Left hindlimb (tissue), 1 donor: ENCODE measurements at places on chromosomes 1 and 21.

DNA sequence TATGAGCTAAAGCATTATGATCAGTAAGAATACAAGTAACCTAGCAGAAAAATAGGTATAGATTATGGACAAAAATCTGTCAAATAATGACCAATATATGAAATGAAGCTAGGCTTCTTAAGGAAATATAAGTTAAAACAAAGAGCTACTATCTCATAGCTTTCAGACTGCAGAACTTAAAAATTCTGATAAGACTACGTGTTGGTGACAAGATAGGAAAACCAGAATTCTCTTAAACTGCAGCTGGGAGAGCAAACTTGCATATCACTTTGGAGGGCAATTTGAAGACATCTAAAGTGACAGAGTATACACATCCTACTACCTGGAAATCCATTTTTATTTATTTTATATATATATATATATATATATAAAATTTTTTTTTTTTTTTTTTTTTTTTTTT is 65.5 kb downstream of the LTN1 start:
- DNase-seq: no peak

GRCh38 chr1:153357853-153358690 is at the start of gene S100A9:
TSS of gene S100A9 (plus strand) at chr1:153357854. CDS start at chr1:153358284, 430 bp downstream.
- DNase-seq: no peak

GRCh38 chr1:158813164-158813563 is 18.0 kb upstream of the MNDA start:
- DNase-seq: no peak

DNA sequence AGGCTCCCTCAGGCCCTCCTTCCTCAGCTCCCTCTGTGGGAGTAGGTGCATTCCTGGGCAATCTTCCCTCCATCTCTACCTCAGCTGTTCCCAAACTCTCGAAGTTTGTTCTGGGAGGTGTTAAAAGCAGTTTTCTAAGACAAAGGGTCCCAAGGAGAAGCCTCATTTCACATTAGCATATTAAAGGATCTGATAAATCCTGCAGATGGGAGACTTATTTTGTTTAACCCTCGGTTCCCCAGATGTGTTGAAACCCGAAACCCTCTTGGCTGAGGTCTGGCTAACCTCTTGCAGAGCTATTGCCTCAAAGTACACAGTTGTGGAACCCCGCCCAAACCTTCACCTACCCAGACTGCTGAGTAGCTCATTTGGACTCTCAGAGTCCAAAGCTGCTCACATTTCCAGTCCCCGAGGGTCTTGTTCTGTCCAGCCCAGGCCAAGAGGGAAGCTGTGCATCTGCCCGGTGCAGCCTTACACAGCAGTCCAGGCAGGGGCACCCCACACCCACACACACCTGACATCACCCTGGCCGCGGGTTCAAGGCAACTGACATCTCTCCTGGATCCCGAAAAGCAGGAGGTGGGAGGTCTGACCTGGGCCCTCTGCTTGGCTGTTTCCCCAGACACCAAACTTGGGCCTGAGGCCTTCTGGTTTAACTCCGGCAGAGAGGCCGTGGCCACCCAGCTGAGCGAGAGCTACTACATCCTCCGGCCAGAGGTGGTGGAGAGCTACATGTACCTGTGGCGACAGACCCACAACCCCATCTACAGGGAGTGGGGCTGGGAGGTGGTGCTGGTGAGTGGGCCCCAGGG is 19.5 kb upstream of the SELENON start:
- peak; percentile 57 for DNase-seq

DNA sequence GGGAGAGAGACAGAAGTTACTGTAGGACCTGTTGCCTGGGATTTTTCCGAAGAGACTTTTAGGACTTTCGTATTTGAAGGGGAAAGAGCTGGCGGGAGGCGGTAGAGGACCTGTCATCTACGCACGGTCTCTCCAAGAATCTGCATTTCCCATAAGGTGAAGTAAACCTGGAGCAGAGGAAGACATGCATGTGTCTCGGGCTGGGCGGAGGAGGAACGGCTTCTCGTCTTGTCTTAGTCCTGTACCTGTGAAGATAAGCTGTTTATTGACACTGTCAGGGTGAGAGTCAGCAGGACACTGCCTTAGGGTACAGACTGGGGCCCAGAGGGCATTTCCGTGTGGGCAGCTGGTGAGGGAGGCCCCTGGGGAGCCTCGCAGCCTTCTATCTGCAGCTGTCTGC is 123.4 kb upstream of the COL6A1 start:
- DNase-seq: no peak

- no peak for DNase-seq
These were observed 61.4 kb upstream of the VCAM1 start for GRCh38 chr1:100657876-100658715.

- no peak for DNase-seq
These were observed 2.2 kb upstream of the ARHGAP30 start for GRCh38 chr1:161071886-161072371.

DNA sequence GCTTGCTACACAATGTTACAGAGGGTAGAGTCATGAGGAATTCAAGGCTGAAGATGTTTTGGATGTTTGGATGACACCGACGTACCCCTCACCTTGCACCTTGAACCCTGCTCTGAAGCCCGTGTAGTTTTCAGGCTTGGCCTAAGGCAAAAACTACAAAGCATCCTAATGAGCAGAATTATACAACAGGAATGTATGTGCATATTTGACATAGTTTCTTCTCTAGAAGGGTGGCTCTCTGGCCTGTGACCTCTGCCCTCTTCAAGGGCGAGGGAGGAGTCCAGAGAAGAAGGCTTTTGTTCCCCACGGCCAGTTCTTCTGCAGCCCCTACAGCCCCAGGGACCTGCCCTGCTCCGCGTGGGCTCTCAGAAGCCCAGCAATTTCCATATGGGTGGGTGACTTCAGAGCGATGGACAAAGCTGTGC is 43.3 kb downstream of the L1TD1 start:
- DNase-seq: no peak

GRCh38 chr1:56297208-56297607 is 282.2 kb downstream of the PLPP3 start:
- DNase-seq: no peak

DNA sequence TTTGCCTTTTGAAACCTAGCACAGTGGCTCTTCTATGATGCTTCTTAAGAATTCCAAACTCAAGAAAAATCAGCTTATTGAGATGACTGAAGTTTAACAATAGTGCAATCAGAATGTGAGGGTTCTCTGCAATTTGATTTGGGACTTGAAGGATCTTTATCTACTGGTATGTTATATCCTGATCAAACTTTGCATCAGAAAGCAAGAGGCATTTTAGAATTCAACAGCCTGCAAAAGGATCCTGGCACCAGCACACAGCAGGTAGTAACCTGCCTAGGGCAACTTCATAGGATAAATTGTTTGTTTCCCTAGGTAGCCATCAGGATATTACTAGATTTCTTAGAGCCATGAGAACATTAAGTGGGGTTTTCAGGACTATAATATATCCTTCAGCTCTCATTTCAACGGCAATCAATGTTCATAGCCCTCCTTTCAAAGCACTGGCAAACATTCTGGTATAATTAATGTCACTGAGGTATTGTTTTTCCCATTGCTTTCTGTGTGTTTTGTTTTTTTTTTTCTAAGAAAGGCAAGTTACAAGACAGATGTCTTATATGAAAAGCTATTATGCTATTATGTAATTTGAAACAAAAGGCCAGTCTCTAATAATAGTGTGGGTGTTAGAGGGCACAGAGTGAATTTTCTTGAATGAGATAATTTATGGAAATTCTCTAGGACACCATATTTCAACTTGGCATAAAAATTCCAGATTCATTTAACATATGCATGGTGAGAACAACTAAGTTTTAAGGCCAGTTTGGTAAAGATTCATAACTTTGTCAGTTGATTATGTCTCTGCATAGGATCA is 34.5 kb downstream of the NTNG1 start:
- no peak for DNase-seq

DNA sequence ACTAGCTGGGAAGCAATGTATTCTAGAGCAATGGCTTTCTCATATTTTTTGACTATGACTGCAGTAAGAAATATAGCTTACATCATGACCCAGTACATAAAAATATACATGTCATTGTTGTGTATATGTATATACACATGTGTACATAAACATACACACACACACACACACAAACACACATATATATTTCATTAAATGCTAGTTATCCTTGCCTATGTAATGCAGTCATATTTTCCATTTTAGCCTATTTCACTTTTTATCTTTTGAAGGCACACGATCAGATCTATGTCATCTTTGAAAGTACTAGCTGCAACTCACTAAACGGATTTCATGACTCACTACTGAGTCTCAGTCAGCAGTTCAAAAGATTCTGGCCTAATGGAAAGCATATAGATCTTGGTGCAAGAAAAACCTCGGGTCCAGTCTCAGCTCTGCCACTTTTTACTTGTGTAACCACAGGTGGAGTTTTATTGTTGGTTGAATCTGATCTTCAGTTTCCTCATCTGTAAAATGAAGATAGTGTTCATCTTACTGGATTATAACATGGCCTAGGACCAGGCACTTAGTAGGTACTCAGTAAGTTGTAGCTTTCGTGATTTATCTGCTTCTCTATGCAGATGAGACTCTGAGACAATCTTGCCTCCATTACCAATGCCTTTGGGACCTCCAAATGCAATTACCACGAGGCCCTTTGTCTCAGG is 325.6 kb downstream of the RRAGC start:
- DNase-seq: no peak

DNA sequence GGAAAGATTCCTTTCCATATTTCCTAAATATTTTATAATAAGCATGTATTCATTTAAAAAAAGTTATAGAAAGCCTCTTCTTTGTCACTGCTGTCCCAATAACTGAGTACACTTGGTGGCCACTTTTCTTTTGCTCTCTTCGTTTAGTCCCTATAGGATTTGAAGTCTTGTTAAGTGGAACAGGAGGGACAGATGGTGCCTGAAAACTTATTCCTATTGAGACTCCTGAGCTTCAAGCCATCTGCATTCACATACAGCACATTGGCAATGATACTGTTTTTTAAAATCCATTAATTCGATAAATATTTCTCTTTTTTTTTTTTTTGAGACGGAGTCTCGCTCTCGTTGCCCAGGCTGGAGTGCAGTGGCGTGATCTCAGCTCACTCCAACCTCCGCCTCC is 2.0 kb upstream of the ZBTB40 start:
- no peak for DNase-seq

- no peak for DNase-seq
These were observed 176.6 kb upstream of the PBX1 start for GRCh38 chr1:164382384-164382783.

- no peak for DNase-seq
These were observed 29.9 kb upstream of the IGSF21 start for GRCh38 chr1:18077657-18078215.

GRCh38 chr21:38307771-38308531 is 51.2 kb downstream of the KCNJ15 start:
- no peak for DNase-seq

- no peak for DNase-seq
These were observed 106.6 kb upstream of the CXADR start for GRCh38 chr21:17406202-17406601.

DNA sequence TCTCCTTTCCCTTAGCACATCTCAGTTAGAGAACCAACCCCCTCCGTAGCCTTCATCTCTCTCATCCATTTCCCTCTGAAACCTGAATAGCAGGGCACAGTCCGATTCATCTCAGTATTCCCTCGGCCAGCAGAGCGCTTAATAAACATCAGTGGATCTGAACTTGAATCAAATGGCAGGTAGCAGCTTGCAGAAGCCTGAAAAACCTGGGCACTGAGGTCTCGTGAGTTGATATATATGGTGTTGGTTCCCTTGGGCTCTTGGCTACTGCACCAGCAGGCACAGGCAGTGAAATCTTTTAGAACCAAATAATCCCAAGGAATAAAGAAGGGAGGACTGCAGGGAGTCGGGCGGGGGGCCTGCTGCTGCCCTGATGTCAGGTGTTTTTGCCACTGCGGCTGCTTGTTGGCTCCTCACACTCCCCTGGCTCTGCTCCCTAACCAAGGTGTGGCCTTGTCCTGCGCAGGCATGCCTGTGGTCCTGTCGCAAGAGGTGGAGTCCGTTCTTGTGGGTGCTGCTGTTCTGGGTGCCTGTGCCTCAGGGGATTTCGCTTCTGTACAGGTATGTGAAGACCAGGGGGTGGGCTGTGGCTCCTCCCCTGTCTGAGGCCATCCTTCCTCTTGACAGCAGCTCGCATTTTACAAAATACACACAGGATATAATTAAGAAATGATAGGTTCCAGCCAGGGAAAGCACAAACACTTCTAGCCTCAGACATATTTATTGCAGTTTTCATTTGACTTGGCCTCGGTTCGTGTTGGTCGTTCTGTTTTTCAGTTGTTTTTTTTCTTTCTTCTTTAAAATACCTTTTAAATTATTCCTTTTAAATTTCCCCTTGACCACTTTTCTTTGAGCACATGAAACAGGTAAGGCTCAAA is 140.9 kb upstream of the HOOK1 start:
- DNase-seq: no peak

GRCh38 chr1:88990426-88990825 is 2.0 kb downstream of the KYAT3 start:
- DNase-seq: no peak

GRCh38 chr1:27192039-27192529 is 37.2 kb upstream of the SLC9A1 start:
- no peak for DNase-seq

DNA sequence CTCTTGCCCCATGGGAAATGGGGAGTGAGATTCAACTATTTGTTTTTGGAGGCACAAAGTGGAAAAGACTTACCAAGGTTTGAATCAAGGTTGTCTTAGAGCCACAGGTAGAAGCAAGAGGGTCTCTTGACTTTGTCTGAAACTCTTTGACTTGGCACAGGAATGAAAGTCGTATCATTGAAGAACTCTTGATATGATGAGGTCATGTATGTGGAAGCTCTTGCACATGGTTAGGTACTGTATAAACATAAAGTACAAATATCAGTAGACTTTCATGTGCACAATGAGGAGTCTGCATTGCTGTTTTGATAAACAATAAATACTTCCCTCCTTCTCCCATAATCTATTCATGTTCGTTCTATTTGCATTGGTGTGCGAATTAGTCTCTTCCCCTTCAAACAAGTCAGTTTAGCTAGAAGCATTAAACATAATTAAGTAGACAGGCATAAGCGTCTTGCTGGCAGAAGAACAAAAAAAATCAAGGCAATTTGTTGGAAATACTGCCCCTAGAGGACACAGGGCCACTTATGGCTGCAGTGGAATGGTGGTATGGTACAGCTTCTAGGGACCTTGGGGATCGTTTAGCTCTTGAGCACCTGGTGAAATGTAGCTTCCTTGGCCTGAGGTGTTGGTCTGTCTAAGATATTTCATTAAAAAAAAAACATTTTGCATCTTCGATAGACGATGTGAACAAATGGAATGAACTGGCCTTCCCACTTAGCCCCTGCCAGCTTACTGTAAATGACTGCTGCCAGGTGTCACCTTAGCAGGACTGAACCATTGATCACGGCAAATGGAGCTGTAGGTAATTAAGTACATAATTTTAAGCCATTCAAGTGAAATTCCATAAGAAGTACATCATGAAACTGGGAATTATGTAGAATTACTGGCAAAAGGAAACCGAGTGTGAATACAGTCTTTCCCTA is 218.0 kb upstream of the GALNT2 start:
- no peak for DNase-seq

DNA sequence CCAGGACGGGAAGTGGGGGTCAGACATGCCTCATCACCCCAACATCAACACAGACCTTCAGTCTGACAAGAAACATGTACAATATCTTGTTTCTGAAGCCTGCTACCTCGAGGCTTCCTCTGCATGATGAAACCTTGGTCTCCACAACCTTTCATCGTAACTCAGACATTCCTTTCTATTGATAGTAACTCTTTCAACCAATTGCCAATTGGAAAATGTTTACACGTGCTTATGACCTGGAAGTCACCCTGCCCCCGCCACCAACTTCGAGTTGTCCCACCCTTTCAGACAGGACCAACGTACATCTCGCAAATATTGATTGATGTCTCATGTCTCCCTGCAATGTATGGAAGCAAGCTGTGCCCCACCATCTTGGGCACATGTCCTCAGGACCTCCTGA is 159.5 kb downstream of the ETS2 start:
- DNase-seq: no peak

GRCh38 chr1:18989176-18989799 is 32.8 kb upstream of the IFFO2 start:
- no peak for DNase-seq
